ENCODE measurements at places on chromosomes 6 and 20.

DNA sequence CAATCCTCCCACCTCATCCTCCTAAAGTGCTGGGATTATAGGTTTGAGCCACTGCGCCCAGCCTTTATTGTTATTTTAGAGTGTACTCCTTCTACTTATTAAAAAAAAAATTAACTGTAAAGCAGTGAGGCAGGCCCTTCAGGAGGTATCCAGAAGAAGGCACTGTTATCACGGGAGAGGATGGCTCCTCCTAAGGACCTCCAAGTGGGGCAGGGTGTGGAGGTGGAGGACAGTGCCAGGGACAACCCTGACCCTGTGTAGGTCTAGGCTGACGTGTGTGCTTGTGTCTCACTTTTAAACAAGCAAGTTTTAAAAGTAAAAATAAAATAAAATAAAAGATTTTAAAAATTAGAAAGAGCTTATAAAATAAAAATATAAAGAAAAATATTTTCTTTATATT is 23.7 kb upstream of the TAF4 start:
- DNase-seq, result no peak

DNA sequence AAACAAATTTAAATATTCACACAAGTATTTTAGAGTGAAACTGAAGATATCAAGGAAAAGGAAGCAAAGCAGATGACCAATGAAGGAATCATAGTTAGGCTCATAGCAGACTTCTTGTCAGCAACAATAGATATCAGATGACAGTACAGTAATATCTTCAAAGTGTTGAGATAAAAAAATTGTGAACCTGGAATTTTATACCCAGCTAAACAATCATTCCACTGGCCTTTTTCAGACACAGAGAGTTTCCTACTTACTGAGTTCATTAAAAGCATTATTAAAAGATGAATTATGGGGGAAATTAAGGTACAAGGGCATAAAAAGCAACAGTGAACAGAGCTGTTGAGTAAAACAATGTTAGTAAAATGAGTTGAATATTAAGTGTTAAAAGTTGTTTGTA is 254.6 kb downstream of the UST start:
- DNase-seq, result no peak

GRCh38 chr6:14000901-14001300 is 76.1 kb downstream of the RNF182 start:
- no peak for DNase-seq

DNA sequence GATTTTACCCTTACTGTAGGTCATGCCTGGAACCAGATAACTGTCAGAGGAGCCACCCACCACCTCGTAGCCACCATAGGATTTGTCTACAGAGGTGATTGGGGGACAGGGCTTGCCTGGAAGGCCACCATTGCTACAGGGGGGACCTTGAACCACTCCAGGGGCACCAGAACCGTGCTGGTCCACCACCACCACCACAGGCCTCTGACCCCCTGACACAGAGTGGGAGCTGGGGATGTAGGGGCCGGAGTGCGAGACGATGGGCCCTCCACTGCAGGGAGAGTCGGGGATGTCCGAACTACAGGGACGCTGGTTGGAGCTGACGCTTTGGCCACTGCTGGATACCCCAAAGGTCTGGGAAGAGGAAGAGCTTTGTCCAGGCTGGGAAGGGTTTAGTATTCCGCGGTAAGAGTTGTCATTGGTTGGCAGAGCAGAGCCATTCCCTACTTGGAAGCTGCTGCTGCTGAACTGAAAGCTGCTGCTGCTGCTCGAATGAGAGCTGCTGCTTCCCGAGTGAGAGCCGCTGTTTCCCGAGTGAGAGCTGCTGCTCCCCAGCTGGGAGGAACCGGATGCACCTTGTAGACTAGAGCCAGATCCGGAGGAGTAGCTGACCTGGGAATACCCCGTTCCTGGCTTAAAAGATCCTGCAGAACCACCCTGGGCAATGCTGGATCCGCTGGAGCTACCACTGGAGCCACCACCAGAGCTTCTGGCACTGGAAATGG is 2.2 kb downstream of the PSORS1C1 start:
- no peak for DNase-seq

DNA sequence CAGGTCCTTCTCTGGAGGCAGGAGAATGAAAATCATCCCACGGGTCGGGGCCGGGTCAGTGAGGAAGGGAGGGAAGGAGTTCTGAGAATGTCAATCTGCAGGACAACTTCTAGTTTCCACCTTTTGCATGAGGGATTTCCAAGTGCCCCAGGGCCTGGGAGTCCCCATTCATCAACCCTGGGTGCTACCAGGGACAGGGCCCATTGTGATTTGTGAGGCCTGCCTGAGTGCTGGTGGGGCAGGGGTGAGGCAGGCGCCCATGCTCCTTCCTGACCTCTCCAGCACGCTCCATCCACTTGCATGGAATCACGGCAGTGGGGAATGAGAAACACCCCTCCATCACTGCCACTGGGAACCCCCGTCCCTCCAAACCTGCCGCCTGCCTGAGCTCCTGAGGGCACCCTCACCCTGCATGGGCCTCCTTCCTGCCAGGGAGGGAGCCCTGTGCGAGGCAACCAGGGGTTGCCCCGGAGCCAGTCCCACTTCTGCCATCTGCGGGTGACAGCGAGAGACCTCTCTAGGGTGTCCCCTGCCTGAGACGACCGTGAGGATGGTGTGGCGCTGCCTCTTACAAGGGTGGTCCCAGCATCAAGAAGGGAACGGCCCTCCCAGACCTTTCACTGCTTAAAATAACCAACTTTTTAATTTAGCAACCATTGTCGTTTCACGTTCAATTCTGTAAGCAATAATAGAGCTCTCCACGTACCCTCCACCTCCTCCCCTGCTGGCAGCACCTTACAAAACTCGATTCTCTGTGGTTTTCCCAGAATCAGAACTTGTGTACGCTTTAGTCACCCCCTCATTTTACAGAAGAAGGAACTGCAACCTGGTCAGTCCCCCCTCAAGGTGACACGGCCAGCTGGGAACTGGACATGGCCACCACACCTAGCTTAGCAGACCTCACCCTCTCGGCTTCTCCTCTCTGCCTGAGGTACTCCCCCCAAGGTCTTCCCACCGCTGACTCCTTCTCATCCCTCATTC is 28.6 kb downstream of the PMEPA1 start:
- no peak for DNase-seq

DNA sequence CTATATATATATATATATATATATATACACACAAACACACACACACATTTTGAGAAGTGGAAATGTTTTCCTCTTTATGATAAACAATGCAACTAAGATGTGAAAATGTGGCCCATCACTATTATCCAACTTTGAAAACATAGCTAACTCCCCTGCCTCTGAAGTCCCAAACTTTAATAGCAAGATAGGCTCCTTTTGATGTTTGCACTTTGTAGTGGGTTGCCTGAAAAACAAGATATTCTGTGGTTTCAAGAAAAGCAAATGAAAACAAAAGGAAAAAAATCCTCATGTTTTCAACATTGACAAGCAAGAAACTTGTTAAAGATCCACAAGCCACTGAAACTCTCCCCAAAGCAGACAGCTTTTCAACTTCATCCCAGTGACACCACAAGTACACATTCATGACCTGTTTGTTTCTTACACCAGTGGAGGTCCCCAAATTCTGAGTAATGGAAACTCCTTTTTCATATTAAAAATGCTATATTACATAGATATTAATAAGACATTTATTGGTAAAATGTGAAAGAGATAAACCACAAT is 90.0 kb downstream of the IPCEF1 start:
- DNase-seq, result no peak

DNA sequence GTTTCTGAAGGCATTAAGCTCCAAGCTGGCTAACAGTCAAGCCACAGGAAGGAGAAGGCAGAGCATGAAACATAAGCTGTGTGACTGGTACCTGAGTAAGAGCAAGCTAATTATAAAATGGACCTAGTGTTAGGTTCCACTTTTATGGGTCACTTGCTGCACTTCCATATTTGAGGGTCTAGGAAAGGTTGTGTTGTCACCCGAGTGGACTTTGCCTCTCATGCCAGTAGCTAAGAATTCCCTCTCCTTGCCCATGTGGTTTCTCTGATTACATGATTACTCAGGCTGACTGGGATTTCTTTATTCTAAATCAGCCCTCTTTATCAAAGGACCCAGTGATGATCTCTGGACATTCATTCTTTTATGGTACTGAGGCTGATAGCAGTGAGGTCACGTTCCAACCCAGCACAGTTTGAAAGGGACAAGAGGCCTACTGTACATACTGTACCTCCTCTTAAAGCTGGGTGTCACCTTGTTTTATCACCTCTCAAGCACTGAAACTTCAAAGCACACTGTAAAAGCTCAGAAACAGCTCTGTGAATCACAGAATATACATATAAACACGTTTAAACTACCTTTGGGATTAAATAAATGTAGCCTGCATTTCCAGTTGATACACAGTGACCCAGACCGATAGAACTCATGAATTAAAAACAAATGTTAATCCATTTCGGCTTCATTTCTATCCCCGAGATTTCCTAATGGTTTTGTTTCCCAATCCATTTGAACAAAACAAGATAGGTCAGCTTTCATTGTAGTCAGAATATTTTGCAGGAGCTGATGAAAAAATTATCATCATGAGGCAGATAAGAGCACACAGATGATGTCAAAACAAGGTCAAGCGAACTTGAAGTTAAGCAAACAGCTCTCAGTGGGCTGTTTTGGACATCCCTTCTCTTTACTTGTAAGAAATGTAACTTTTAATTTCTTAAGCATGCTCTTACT is 96.5 kb downstream of the ALDH8A1 start:
- no peak for DNase-seq

DNA sequence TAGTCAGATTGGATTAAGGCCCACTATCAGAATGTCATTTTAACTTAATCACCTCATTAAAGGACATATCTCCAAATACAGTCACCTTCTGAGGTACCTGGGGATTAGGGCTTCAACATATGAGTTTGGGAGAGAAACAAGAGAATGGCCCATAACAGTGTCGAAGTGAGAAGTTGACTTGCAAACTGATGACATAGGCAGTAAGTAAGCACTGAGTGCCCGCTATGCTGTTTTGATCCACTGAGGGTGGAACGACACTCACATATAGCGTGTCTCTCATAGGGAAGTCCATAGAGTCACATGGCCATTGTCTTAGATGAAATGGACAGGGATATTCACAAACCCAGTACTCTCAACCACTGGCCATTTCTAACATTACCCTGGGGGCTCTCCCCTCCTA is 264.2 kb downstream of the SAMD5 start:
- no peak for DNase-seq

DNA sequence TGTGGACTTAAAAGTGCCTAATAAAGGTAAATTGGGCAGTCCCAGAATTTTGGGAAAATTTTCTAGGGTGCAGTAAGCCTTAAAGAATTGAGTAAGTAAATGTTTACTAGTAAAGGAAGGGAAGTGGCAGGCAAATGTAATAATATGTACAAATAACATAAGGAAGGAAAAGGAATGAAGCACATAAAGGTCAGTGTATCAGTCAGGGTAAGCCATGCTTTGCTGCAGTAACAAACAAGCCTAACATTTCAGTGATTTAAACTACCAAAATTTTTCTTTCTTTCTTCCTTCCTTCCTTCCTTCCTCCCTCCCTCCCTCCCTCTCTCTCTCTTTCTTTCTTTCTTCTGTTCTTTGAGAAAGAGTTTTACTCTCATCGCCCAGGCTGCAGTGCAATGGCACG is 117.5 kb downstream of the HAO1 start:
- DNase-seq, result no peak

- no peak for DNase-seq
These were observed 51.4 kb upstream of the IER3 start for GRCh38 chr6:30795549-30796293.

GRCh38 chr6:106913676-106914280 is 60.8 kb downstream of the CD24 start:
- no peak for DNase-seq

- DNase-seq, result no peak
These were observed 134.5 kb downstream of the VEGFA start for GRCh38 chr6:43904311-43905123.

- no peak for DNase-seq
These were observed 297.8 kb downstream of the PRL start for GRCh38 chr6:21999012-21999528.

GRCh38 chr6:15926256-15926655 is 202.6 kb upstream of the MYLIP start:
- DNase-seq, result no peak

DNA sequence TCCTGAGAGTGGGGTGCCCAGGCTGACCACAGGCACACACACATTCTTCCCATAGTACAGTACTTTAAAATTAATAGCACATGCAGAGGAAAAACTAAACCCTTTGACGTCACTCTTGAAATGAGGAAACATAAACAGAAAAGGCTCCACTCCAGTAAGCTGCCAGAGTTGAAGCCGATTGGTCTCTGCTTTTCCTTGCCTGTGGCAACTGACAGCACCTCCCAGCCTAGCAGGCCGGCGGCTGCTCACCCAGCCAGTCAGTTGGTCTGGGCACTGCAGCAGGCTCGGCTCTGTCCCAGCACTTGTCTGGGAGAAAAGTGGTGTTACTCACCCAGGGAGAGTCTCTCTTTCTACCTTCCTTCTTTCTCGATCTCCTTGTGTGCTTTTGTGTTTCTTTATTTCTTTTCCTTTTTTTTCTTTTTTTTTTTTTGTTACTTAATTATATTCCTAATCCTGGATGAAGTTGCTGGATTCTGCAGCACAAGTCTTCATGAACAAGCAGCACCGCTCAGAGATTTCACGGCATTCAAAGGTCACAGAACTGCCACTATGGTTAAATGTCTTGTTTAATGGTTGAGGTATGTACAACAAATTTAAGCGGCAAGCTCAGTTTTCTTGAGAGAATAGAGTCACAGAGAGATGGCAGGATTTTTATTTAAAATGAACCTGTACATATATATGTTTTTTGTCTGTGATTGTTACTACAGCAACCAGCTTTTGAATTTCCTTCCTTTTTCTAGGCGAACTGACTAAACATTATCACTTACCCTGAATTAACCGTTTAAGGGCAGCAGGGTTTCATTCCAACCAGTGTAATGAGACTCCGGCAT is at the start of gene PDE7B:
PDE7B (plus strand) TSS at position 260 of the 830 bp plus-strand sequence.
- DNase-seq, result no peak

DNA sequence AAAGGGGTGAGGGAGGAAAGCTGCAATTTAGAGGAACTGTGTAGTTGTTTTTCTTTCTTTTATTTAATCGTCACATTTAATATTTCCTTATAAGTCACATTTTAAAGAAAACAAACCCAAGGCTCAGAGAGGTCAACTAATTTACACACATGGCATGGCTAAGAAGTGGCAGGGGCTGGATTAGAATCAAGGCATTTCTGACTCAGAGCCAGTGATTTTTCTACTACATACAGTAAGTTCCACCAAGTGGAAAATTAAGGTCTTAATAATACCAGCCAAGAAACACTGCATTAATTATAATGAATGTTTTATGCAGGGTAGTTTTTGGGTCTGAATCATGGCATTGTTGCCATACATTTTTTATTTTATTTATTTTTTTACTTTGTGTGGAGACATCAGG is 607.7 kb upstream of the CITED2 start:
- DNase-seq, result no peak

- no peak for DNase-seq
These were observed 1.5 kb upstream of the SLC2A4RG start for GRCh38 chr20:63737945-63738686.

- DNase-seq, result no peak
These were observed 64.9 kb downstream of the CPNE5 start for GRCh38 chr6:36774331-36774730.

GRCh38 chr20:9256393-9256792 is 187.5 kb downstream of the PLCB4 start:
- DNase-seq, result no peak
